ENCODE measurements at places on chromosomes 7 and 10.
A peak's percentile ranks its signal among the peaks of the same experiment; 100 is the strongest.

DNA sequence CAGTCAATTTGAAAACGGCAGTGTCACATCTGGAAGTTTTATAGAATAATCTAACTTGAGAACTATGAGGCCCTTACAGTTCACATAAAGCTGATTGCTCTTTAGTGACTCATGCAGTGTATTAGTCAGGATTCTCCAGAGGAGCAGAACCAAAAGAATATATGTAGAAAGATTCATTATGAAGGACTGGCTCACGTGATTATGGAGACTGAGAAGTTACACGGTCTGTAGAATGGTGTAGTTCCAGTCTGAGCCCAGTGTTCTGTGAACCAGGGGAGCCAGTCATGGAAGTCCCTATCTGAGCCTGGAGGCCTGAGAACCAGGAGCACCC, 21.5 kb downstream of the RBM33 start:
- DNase-seq: no peak

- no peak for DNase-seq
Observed at GRCh38 chr10:29859521-29860130, 199.8 kb downstream of the JCAD start.

DNA sequence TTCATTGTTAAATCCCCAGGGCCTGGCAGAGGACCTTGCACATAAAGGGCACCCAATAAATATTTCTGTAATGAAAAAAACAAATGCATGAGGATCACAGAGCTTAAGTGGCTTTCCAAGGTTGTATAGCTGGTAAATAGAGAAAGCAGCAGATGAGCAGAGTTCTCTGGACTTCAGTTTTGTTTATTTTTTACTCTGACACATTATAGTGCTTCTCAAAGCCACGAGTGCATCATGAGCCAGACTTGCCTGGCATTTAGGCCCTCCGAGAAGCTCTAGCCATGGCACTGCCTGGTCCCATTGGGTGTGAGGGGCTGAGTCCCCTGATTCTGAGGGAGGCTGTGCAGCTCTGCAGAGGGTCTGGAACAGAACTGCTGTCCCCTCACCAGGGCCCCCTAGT, 87.2 kb upstream of the ZNF32 start:
- DNase-seq: no peak

GRCh38 chr10:117165538-117166417, 27.7 kb upstream of the VAX1 start:
- peak; percentile 29 for DNase-seq

DNA sequence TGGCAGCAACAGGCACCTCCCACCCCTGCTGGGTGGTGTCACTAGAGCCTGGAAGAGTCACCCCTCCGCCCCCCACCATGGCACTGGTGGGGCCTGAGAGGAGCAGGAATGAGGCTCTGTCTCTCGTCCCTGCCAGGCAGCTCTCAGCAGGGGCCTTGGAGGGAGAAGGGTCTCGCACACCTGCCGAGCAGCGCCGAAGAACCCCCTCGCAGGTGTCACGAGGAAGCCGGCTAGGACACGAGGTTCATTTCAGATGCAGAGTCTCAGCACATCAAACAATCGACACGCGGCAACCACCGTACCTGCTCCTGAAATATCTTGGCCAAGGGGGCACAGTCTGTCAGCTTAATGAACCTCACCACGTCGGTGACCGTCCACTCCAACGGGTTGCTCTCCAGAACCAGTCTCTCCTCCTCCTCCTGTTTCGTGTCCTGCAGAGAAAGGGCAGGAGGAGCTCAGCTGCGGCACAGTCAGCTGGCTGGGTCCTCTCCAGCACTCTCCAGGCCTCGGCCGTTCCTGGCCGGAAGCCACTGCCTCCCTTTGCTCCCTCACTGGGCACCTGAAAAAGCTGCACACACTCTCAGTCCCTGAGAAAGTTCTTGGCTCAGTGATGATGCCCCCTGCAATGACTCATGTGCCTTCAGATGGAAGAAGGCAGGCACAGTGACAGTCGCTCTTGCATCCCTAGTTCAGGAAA, 240.1 kb downstream of the SFMBT2 start:
- DNase-seq: peak; percentile 41

GRCh38 chr10:100293066-100293465, 6.6 kb upstream of the BLOC1S2 start:
- DNase-seq: no peak

DNA sequence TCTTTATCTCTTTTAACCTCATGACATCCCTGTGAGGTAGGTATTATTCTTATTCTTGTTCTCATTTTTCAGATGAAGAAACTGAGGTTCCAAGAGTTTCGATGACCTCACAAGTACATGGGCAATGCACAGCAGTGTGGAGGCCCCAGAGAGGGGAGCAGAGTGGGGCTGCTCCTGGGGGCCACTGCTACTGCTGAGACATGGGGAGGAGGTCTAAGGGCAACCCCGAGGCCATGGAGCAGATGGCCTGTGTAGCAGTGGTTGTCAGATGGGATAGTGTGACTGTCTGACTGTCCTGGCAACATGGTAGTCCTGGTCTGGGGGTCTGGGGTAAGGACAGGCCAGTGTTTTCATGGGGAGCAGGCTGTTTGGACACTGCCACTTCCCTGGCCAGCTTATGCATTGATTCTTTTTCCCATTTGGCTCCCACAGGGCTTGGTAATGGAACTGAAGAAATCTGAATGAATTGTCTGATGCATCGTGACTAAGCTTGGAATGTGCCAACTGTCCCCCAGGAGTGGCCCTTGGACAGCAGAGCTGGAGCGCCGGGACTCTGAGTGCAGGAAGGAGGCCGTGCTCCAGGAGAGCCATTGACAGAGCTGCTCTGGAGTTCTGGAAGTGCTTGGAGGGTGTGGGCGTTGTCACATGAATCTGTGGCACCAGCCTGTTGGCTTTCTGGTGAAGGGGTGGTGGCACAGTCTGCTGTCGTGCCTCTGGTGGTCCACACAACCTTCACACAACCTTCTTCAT, 40.9 kb downstream of the ADRA2A start:
- no peak for DNase-seq

- DNase-seq: no peak
Observed at GRCh38 chr7:50699143-50699542, 83.6 kb downstream of the GRB10 start.

GRCh38 chr10:35257057-35257983, 79.0 kb upstream of the CCNY start:
- DNase-seq: no peak

- no peak for DNase-seq
Observed at GRCh38 chr10:61541960-61542359, 88.8 kb upstream of the TMEM26 start.

DNA sequence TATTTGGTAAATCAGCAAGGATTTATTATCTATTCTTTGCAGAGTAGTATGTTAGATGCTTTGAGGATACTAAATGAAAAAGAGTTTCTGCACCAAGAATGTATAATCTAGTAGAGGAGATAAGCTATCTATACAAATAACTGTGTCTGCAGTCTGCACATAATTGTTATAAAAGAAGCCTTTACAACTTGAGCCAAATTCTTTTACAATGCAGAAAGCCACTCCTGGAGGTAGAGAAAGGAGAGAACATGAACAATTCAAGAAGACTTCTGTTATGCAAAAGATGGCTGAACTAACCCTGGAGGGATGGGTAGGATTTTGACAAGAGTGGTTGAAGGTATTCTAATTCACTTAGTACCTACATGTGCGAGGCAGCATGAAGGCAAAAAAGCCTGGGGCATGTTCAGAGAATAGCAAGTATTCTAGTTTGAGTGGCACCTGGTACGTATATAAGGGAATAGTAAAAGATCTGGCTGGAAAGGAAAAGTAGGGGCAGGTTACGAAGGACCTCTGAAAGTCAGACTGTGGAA, 251.1 kb upstream of the KAT6B start:
- no peak for DNase-seq

GRCh38 chr7:18086165-18087025, 58.7 kb upstream of the PRPS1L1 start:
- DNase-seq: peak; percentile 6

- DNase-seq: no peak
Observed at GRCh38 chr10:63246356-63246755, 113.2 kb downstream of the NRBF2 start.

DNA sequence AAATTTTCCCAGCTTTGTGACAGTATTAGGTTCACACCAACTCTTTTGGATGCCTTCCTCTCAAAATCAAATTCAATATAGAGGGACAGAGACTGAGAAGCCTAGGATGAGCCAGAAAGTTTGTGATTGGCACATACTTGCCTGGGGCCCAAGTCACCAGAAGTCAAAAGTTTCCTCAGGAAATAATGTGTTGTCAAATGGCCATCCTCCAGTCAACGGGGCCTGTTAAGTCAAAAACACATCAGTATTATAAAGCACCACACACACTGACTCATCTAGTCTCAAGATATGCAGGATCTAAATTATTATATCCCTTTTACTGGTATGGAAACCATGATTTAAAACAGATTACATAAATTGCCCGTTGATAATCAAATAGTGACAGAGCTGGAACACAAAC, 158.1 kb downstream of the AHR start:
- no peak for DNase-seq

DNA sequence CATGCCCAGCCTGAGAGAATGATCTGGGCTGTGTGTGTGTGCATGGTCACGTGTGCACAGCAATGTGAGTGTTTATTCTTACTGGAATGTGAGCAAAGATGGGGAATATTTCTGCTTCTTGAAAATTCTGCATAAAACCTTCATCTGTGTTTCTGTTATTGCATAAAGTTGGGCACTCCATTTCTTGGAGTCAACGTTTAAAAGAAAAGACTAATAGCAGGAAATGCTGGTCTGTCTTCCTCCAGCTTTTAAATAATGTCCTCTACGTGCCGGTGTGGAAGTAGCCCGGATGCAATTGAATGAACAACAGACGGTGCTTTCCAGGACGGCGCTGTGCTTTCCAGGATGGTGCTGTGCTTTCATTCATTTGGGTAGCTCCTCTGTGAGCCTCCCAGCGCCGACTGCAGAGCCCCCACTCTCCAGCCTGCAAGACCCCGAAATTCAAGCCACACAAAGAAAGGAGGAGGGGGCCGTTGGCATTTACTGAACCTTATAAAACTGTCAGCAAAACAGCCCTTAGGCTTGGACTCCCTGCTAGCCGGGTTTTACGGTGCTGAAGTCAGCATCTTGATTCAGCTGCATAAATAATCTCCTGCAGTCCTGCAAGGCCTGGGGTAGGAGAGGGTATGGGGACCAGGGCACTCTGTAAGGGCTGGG, 158.2 kb upstream of the PRKCQ start:
- no peak for DNase-seq

DNA sequence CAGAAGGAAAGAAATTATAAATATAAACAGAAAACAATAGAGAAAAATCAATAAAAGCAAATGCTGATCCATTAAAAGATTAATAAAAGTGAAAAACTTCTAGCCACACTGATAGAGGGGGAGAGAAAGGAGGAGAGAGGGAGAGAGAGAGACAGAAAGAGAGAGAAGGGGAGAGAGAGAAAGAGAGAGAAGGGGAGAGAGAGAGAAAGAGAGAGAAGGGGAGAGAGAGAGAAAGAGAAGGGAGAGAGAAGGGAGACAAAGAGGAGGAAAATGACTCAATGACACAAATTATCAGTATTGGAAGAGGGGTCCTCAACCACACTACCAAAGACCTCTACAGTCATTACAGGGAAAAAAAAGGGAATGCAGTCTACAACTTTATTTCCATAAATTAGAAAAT, 94.4 kb upstream of the VIPR2 start:
- no peak for DNase-seq

GRCh38 chr7:80785276-80785675, 133.6 kb downstream of the SEMA3C start:
- no peak for DNase-seq

DNA sequence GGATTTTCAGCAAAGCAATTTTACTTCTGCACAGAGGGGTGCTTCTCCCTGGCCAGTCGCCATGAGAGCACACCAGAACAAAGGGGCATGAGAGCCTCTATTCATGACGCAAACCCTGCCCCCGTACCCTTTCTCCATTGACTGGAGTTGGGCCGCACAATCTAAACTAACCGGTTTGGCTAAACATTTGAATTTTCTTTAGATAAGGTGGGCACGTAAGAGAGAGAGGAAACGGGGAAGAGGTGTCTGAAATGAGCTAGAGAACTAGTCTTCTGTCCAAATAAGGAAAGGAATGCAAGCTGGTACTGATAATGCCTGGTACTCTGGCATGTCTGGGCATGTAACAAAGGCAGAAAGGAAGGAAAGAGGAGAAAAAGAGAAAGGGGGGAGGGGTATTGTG, 13.2 kb upstream of the SCIN start:
- no peak for DNase-seq

DNA sequence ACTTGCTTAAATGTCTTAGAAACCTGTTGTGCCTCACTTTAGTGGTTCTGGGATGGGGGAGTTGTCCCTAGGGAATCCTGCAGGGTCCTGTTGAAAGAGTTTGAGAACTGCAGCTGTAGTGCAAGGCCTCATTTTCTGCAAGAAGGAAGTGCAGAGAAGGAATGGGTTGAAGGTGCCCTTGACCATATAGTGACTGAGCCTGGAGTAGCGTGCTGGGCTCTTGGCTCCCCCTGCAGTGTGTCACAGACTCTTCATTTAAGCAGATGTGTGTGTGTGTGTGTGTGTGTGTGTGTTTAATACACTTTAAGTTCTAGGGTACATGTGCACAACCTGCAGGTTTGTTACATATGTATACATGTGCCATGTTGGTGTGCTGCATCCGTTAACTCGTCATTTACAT, 92.2 kb downstream of the GRK5 start:
- no peak for DNase-seq

GRCh38 chr7:53656881-53657280, 621.4 kb downstream of the POM121L12 start:
- DNase-seq: no peak

GRCh38 chr7:78099715-78100394, 301.3 kb downstream of the PHTF2 start:
- DNase-seq: no peak

GRCh38 chr7:11153694-11154093, 180.0 kb downstream of the PHF14 start:
- no peak for DNase-seq

DNA sequence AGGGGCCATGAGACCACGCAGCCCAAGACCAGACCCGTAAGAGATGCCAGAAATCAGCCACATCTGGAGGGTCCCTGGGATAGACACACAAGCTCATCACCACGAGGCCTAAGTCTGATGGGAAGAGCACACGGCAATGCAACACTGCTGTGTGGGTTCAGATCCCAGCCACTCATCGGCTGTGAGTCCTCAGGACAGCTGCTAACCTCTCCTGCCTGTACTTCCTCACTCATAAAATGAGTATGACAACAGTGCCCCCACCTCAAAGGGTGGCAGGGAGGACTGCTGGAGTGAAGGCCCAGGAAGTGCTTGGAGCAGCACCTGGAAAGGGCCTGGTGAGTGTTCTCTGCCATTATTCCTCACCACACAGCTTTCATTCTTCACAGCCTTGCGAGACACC, 60.9 kb downstream of the MAD1L1 start:
- no peak for DNase-seq

Data from hypothalamus (tissue), 51 donors.